ENCODE measurements at places on chromosomes 3 and 15.

GRCh38 chr15:70083418-70083817 lies 14.3 kb downstream of the TLE3 start:
- H3K27ac ChIP-seq = no peak overlapping the region
- no peak overlapping the region for H3K4me3 ChIP-seq
- no peak for DNase-seq
- peaks cover 3% of the 10 kb centered on the region for H3K4me1 ChIP-seq
- H3K27me3 ChIP-seq = no peaks in the 10 kb centered on the region

DNA sequence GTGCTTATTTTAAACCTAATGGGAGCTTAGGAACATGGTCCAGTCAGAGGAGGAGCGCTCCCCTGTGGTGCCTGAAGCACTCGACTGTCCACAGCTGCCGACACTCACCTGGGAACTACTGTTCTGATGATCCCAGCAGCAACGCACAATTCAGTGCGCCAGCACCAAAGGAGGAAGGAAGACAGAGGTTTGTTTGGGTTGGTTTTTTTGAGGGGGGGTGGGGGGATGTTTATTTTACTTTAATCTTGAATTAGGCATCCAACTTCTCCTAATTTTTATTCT lies 48.8 kb upstream of the VGLL4 start:
- no peak overlapping the region for H3K4me3 ChIP-seq
- no peaks in the 10 kb centered on the region for H3K4me1 ChIP-seq
- DNase-seq = no peak
- no peaks in the 10 kb centered on the region for H3K27me3 ChIP-seq
- no peaks in the 10 kb centered on the region for H3K36me3 ChIP-seq
- H3K27ac ChIP-seq = no peak overlapping the region

GRCh38 chr3:168467115-168467714 lies 371.5 kb upstream of the GOLIM4 start:
- no peaks in the 10 kb centered on the region for H3K36me3 ChIP-seq
- no peak for DNase-seq
- no peaks in the 10 kb centered on the region for H3K4me1 ChIP-seq
- H3K27ac ChIP-seq = no peak overlapping the region

GRCh38 chr3:159486580-159486979 lies 502.1 kb upstream of the IL12A start:
- DNase-seq = no peak
- no peaks in the 10 kb centered on the region for H3K36me3 ChIP-seq
- H3K27me3 ChIP-seq = no peaks in the 10 kb centered on the region
- no peak overlapping the region for H3K4me3 ChIP-seq

- H3K36me3 ChIP-seq = peaks cover 59% of the 10 kb centered on the region
- no peak overlapping the region for H3K27ac ChIP-seq
- H3K4me1 ChIP-seq = no peaks in the 10 kb centered on the region
- DNase-seq = peak; percentile 62
Measured at GRCh38 chr15:42159381-42160015, 3.1 kb upstream of the PLA2G4F start.

GRCh38 chr3:54951405-54951804 lies 23.5 kb upstream of the LRTM1 start:
- no peak overlapping the region for H3K4me3 ChIP-seq
- no peak overlapping the region for H3K27ac ChIP-seq
- H3K27me3 ChIP-seq = no peaks in the 10 kb centered on the region
- H3K4me1 ChIP-seq = no peaks in the 10 kb centered on the region
- DNase-seq = peak; percentile 14

DNA sequence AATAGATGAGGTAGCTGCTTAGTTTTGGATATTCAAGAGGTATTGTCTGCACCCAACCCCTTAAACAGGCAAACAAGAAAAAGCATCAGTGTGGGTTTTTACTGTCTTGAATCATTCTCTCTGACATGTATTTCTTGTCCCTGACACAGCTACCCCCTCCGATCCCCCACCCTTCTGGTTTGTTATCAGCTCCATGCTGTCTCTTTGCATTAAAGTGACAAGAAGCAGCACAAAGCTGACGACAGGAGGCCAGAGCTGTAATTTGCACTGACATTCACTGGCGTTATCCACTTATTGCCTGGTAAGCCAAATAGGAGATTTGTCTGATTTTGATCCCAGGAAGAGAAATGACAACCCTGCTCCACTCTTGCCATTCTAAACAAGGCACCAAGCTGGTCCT lies 83.3 kb upstream of the SNRK start:
- H3K36me3 ChIP-seq = no peaks in the 10 kb centered on the region
- no peaks in the 10 kb centered on the region for H3K27me3 ChIP-seq
- H3K4me3 ChIP-seq = no peak overlapping the region
- H3K4me1 ChIP-seq = no peaks in the 10 kb centered on the region
- no peak for DNase-seq

GRCh38 chr15:48537271-48538113 lies 108.0 kb downstream of the FBN1 start:
- no peak overlapping the region for H3K4me3 ChIP-seq
- DNase-seq = no peak
- H3K27ac ChIP-seq = peak overlapping the region; percentile 36
- no peaks in the 10 kb centered on the region for H3K27me3 ChIP-seq
- peaks cover 3% of the 10 kb centered on the region for H3K36me3 ChIP-seq
- peaks cover 8% of the 10 kb centered on the region for H3K4me1 ChIP-seq

DNA sequence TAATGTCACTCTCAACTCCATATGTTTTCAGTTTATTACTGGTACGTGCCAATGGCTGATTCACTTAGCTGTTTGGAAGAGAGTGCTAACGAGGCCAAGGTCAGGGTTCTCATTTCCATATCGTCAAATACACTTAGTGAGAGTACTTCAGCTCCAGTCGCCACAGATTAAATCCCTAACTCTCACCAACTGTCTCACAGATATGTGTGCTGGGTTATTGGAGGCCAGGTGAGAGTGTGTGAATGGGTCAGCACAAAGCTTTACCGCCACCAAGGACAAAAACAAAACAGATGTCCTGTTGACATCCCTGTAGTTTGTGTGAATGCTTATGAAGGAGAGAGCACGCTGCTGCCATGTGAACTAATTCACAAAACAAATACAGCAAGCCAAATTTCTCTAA lies 133.5 kb upstream of the TBL1XR1 start:
- H3K27me3 ChIP-seq = no peaks in the 10 kb centered on the region
- H3K27ac ChIP-seq = no peak overlapping the region
- H3K4me3 ChIP-seq = no peak overlapping the region

GRCh38 chr3:38383156-38383875 lies 36.7 kb downstream of the XYLB start:
- H3K36me3 ChIP-seq = no peaks in the 10 kb centered on the region
- peak; percentile 19 for DNase-seq
- no peak overlapping the region for H3K27ac ChIP-seq
- no peak overlapping the region for H3K4me3 ChIP-seq
- H3K4me1 ChIP-seq = no peaks in the 10 kb centered on the region

GRCh38 chr15:65082303-65082953 lies 5.9 kb downstream of the KBTBD13 start:
- no peaks in the 10 kb centered on the region for H3K36me3 ChIP-seq
- no peaks in the 10 kb centered on the region for H3K27me3 ChIP-seq
- H3K4me1 ChIP-seq = peaks cover 48% of the 10 kb centered on the region
- H3K4me3 ChIP-seq = no peak overlapping the region
- no peak for DNase-seq
- H3K27ac ChIP-seq = peak overlapping the region; percentile 96

DNA sequence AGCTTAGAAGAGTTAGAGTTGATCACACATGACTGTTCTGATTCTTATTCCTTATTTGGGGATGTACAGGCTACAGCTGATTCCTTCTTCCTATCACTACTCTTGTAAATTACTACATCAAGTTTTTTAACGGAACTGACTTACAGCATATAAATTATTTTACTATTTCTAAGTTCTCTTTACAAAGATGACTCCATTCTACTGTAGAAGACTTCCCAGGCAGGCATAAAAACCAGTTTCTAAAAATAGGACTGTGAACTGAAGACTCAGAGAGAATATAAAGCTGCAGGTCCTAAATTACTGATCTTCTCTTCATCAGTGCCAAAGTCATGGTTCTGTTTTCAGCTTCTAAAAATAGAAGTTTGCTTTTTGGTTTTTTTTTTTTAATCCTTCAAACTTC lies 38.9 kb downstream of the ANO10 start:
- H3K27me3 ChIP-seq = no peaks in the 10 kb centered on the region
- peaks cover 4% of the 10 kb centered on the region for H3K4me1 ChIP-seq
- H3K27ac ChIP-seq = peak overlapping the region; percentile 57

DNA sequence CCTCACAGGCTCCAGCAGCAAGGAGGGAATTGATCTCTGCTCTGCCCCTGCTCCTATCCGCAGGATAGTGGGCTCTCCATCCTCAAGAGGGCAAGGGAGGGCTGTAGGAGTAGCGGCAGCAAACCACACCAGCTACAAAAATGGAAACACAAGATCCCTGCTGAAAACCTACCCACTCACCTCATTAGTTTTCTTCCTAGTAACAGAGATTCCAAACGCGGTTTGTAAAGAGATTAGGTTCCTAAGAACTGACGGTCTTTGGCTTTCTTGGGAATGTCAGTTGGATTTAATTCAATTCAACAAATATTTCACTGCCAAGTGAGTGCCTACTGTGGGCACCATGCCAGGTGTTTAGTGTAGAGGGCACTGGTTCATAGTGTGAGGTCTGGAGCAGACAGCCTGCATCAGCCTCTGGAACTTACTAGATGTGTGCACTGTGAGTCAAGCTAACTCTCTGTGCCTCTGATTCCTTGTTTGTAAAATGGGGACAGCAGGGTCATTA lies 84.7 kb downstream of the MRPL46 start:
- DNase-seq = no peak
- no peaks in the 10 kb centered on the region for H3K27me3 ChIP-seq
- no peaks in the 10 kb centered on the region for H3K4me1 ChIP-seq

DNA sequence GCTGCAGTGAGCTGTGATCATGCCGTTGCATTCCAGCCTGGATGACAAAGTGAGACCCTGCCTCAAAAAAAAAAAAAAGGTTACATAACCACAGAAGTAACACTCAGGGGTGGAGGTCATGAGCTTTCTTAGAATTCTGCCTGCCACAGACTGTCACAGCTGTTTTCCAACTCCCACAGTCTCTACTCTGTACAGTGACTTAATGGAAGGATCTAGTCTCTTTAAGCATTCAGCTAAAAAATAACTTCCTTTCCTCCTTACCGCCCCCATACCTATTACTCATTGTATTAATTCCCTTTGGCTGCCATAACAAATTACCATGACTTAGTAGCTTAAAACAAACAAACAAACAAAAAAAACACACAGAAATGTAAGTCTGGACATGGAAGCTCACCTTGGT lies 99.6 kb upstream of the UBE2E1 start:
- no peaks in the 10 kb centered on the region for H3K27me3 ChIP-seq
- no peak overlapping the region for H3K4me3 ChIP-seq
- H3K27ac ChIP-seq = no peak overlapping the region
- H3K36me3 ChIP-seq = no peaks in the 10 kb centered on the region

DNA sequence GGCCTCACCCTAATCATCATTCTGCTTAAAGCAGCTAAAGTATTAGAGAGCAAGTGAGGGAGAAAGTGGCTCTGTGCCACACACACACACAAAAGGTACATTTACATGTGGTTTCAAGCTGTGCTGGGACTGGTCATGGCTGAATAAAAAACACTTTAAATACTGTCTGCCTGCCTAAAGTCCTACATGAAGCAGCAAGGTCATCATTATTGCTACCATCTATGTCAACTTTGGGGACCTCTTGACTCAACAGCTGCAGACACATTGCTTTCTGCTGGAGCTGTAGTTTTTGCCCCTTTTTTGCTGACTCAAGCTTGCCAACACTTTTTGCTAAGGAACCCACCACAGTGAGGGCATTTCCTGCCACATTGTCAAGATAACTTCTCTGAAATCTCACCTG lies 1237.9 kb downstream of the ROBO2 start:
- H3K27ac ChIP-seq = no peak overlapping the region
- no peak overlapping the region for H3K4me3 ChIP-seq
- no peaks in the 10 kb centered on the region for H3K27me3 ChIP-seq
- no peaks in the 10 kb centered on the region for H3K36me3 ChIP-seq
- H3K4me1 ChIP-seq = no peaks in the 10 kb centered on the region

- H3K4me1 ChIP-seq = no peaks in the 10 kb centered on the region
- H3K4me3 ChIP-seq = no peak overlapping the region
- DNase-seq = no peak
- H3K27ac ChIP-seq = no peak overlapping the region
Measured at GRCh38 chr3:4044619-4045018, 245.4 kb downstream of the LRRN1 start.

DNA sequence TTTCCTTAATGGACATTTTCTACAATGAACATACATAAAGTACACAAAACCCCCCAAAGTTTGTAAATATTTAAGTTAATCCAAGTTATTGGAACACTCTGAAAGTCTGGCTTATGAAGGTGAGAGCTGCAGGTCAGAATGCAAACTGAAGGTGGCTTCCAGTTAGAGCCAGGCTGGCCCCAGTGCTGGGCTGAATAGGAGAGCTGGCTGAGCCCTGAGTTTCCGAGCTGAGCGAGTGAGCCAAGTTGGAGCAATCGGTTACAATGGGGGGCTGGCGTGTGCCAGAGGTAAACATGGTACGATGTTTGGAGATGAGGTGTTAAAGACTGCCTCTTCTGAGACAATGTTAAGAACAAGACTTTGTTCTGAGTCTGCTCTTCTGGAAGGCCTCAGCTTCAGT lies 230.8 kb upstream of the MCTP2 start:
- H3K4me3 ChIP-seq = no peak overlapping the region
- no peak overlapping the region for H3K27ac ChIP-seq
- no peaks in the 10 kb centered on the region for H3K36me3 ChIP-seq

DNA sequence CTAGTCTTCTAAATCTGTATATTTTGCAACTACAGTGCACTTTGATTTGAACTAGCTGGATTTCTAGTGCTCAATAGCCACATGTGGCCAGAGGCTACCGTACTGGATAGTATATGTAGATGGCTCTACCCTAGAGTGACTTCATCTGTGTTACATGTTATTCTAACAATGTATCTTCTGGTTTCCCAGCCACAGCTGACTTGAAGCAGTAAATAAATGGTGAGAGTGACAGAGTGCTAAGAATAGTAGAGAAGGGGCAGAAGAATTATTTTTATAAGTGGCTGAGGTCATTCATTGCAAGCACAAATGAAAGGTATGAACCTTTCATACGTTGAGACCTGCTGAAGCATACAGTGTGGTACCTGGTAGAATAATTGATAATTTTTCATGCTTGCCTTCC lies 30.9 kb downstream of the KAT2B start:
- H3K27me3 ChIP-seq = no peaks in the 10 kb centered on the region
- H3K27ac ChIP-seq = no peak overlapping the region
- no peak overlapping the region for H3K4me3 ChIP-seq
- DNase-seq = no peak
- no peaks in the 10 kb centered on the region for H3K4me1 ChIP-seq
